Ascending aorta (tissue), 2 donors: ENCODE measurements at places on chromosomes 2 and 18. TPM values are rescaled to one million over a fixed set of nuclear protein-coding genes. Genes with fewer than 3 reads are reported as not detected.

DNA sequence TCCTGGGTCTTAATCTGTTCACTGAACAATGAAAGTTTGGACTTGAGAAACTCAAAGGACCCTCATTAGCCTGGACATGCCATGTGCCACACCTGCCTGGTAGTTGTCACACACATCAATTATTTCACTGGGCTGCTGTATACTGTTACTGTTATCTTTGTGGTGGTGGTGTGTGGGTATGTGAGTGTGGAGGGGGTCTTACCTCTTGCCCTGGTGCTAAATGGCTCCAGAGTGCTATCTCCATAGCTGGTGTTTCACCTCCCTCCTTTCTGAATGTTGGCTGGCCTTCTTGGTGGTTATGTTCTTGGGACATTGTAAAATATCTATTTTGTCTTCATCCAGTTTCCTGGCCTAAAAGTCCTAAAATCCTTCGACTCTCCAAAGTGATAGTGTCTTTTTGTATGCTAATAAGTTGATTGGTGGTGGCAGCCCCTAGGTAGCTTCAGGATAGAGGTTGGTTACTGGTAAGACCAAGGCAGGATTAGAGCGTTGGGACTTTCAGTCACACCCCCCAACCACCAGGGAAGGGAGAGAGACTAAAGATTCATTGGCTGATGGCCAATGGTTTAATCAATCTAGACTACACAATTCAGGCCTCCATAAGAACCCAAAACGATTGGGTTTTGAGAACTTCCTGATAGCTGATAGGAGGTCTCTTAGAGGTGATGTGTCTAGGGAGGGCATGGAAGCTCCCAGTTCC, 328.1 kb downstream of the MYCN start:
- H3K36me3 ChIP-seq, result no peaks in the 10 kb centered on the region
- H3K4me1 ChIP-seq, result no peaks in the 10 kb centered on the region
- H3K27ac ChIP-seq, result no peak overlapping the region
- no peaks in the 10 kb centered on the region for H3K27me3 ChIP-seq
- no peak overlapping the region for H3K4me3 ChIP-seq

DNA sequence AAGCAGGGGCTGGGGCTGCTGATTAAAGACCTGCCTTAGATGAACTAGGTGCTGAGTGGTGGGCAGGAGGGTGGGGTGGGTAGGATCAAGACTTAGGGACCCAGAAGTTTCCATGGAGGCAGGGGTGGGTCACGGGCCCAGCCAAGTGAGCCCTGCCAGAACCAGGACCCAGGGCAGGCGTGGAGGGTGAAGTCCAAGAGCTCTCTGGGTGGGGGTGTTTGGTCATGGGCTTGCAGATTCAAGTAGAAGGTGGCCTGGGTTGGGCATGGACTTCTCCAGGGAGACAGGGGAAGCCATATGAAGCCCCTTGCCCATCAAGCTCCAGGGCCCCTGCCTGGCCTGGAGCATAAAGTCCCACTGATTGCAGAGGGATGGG, 168.8 kb downstream of the SMAD7 start:
- H3K27me3 ChIP-seq, result no peaks in the 10 kb centered on the region
- no peaks in the 10 kb centered on the region for H3K36me3 ChIP-seq
- DNase-seq, result no peak

DNA sequence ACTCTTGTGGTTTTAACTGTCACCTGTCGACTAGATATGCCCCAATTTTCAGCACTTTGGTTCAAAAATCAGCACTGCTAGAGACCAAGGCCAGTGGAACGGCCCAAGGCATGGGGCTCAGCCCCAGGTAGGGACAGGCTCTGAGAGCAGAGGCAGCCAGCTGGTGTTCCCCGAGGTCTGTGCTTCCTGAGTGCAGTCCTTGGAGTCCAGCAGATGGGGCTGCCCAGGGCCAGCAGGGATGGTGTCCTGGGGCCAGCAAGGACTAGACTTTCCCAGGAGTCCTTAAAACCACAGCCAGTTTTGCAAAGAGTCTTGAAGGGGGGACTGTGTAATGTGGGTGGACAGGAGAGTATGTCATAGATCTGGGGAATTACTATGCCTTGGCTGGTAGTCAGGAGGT, 56.3 kb downstream of the POMC start:
- no peaks in the 10 kb centered on the region for H3K4me1 ChIP-seq
- no peak overlapping the region for H3K27ac ChIP-seq
- no peaks in the 10 kb centered on the region for H3K27me3 ChIP-seq
- H3K36me3 ChIP-seq, result no peaks in the 10 kb centered on the region
- DNase-seq, result no peak

- H3K36me3 ChIP-seq, result peaks cover 16% of the 10 kb centered on the region
- H3K4me3 ChIP-seq, result peak overlapping the region; percentile 61
- peaks cover 18% of the 10 kb centered on the region for H3K4me1 ChIP-seq
- no peaks in the 10 kb centered on the region for H3K27me3 ChIP-seq
- H3K27ac ChIP-seq, result peak overlapping the region; percentile 96
These were observed 17.6 kb upstream of the ADI1 start for GRCh38 chr2:3536682-3537632.

GRCh38 chr2:172211512-172211911, 108.8 kb upstream of the DLX2 start:
- no peaks in the 10 kb centered on the region for H3K27me3 ChIP-seq
- H3K27ac ChIP-seq, result no peak overlapping the region
- H3K36me3 ChIP-seq, result no peaks in the 10 kb centered on the region
- H3K4me1 ChIP-seq, result no peaks in the 10 kb centered on the region
- no peak overlapping the region for H3K4me3 ChIP-seq

- no peaks in the 10 kb centered on the region for H3K4me1 ChIP-seq
- DNase-seq, result no peak
- H3K27ac ChIP-seq, result no peak overlapping the region
- H3K36me3 ChIP-seq, result no peaks in the 10 kb centered on the region
- H3K4me3 ChIP-seq, result no peak overlapping the region
- H3K27me3 ChIP-seq, result no peaks in the 10 kb centered on the region
These were observed 133.5 kb downstream of the TMEM182 start for GRCh38 chr2:102895376-102895775.

DNA sequence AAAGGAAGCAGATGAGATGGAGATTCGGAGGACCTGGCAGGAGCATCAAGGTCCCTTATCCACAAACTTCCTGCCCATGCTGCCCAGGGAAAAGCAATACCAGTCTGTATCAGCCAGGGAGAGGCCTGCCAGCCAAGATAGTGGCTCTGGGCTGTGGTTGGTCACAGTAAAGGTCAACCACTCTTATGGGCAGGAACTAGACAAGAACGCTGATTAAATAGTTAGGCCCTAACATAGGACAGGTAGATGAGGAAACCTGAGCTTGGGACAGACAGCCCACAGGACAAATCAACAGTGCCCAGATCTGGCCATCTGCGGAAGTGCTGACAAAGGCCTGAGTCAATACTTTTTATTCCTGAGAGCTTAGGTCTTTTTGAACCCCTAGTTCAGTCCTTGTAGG, 10.7 kb downstream of the PSTPIP2 start:
- no peaks in the 10 kb centered on the region for H3K36me3 ChIP-seq
- H3K27me3 ChIP-seq, result no peaks in the 10 kb centered on the region
- no peak overlapping the region for H3K27ac ChIP-seq
- DNase-seq, result no peak

GRCh38 chr2:178115271-178115670, 3.0 kb downstream of the RBM45 start:
- peaks cover 6% of the 10 kb centered on the region for H3K4me1 ChIP-seq
- no peak overlapping the region for H3K27ac ChIP-seq
- H3K36me3 ChIP-seq, result no peaks in the 10 kb centered on the region
- no peak for DNase-seq
- H3K4me3 ChIP-seq, result no peak overlapping the region

DNA sequence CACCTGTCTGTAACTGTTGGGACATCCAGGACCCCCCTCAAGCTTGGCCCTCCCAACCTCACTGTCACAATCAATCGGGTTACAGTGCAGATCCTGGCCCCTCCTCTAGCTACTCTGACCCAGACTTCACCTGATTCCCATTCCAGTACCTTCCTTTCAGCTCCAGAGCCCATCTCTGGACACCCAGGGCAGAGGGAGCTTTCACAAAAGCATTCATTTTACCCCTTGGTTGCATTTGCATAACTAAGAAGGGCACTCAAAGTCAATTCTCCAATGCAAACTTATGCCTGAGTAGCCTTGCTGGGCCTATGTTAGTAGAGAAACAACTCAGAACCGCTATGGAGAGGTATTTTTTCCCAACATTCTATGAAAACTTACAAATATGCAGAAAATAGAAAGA, 7.4 kb downstream of the ZAP70 start:
- no peak overlapping the region for H3K27ac ChIP-seq
- no peaks in the 10 kb centered on the region for H3K4me1 ChIP-seq
- no peak for DNase-seq
- no peaks in the 10 kb centered on the region for H3K36me3 ChIP-seq

DNA sequence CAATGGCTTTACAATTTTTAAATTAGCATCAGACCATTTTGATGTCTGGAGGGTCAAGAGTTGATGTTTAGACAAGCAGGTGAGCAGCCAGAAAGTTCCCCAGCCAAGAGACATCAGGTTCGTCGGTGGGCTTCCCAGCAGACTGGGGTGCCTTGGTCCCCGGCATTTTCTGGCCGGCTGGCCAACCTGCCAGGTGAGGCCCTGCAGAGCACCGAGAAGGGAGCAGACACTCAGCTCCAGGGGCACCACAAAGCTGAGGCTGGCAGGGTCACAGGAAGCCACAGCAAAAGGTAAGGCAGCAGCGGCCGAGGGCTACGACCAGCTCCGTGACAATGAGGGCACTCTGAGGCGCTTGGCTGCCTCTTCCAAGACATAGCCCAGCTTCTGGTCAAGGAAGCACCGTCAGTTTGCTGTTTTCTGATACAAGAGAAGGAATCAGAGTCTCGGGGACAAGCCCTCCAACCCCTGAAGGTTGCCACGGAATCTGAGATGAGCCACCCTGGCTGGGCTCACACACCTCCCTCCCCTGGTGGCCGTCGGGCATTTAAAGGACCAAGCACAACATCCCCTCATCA, 229.0 kb downstream of the MGAT5 start:
- H3K27ac ChIP-seq, result no peak overlapping the region
- no peak for DNase-seq
- no peaks in the 10 kb centered on the region for H3K36me3 ChIP-seq
- H3K4me1 ChIP-seq, result no peaks in the 10 kb centered on the region
- H3K27me3 ChIP-seq, result no peaks in the 10 kb centered on the region

DNA sequence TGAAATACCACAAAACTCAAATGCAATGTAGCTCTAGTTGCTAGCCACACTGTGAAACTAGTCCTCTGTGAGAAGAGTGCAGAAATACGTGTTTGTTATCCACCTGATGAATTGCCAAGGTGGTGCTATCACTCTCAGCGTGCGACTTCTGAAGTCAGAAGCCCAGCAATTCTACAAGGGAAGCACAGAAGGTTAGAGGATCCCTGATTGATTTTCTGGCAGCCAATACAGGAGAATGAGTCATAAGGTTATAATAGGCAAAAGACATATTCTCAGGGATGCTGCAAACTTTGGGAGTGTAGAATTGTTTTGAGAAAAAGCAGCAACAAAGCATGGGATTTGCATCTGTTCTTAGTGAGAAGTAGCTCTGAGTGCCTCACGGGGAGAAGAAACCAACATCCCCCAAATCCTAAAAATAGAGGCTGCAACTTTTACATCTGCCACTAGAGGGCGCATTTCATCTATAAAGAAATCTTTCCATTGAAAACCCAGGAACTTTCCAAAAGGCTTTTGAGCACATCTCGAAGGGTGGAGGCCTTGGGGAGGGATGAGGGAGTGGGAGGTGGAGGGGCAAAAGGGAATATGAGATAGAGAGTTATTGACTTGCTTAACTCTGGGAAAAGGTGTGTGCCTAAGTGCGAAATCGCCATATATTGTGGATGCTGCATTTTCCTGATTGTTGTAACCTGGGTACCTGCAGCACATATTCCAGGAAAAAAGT, 78.0 kb downstream of the TMEM182 start:
- H3K27ac ChIP-seq, result no peak overlapping the region
- H3K4me3 ChIP-seq, result no peak overlapping the region
- no peaks in the 10 kb centered on the region for H3K27me3 ChIP-seq
- no peaks in the 10 kb centered on the region for H3K36me3 ChIP-seq

DNA sequence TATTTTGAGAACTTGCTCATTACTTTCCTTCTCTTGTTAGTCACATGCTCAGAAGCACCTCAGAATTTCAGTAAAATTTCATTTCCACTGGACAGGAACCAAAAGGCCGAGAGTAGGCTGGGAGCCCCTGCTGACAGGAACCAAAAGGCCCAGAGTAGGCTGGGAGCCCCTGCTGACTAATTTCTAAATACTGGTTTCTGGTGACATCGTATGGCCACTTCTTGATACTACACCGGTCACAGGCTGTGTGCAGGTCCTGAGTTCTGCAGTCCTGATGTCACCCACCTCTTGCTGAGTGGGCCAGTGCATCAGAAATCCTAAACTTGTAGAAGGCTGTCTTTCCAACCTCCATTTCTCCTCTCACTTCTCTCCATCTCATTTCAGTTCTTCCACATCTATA, 17.7 kb upstream of the EN1 start:
- no peak overlapping the region for H3K27ac ChIP-seq
- H3K4me1 ChIP-seq, result no peaks in the 10 kb centered on the region
- no peak overlapping the region for H3K4me3 ChIP-seq
- no peaks in the 10 kb centered on the region for H3K27me3 ChIP-seq

DNA sequence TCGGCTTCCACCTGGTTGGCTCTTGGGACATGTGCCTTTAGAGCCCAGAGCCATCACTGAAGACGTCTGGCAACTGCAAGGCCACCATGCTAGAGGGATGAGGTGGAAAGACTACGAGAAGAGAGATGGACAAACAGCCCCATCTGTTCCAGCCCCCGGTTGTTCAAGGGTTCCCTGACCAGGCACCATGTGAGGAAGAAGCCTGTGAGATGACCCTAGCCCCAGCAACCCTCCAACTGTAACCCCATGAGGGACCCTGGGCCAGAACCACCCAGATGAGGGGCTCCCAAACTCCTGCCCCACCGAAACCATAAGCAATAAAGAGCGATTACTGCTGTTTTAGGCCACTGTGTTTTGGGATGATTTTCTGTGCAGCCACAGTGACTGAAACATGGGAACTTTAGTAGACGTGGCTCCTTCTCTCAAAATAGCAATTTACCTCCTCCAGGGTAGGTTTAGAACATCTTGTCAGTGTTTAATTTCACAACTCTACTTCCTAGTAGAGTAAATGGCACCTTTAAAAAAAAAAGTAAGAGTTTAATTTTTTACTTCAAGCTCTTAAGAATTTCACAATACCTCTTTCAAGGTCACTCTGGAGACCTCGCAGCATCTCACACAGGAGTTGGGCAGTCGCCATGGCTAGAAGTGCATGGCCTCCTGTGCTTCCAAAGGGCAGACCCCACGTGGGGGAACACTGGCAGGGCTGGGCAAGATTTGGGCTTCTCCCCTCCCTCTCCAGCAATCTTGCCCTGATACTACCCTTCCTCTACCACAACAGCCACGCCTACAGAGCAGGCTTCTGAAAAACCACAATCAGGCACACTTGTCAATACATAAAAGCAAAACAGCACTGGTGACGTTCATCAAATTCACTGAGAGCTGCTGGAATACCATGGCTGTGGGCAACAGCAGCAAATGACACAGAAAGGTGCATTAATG, 48.8 kb downstream of the TMEM163 start:
- H3K27ac ChIP-seq, result no peak overlapping the region
- H3K4me1 ChIP-seq, result no peaks in the 10 kb centered on the region

- no peaks in the 10 kb centered on the region for H3K36me3 ChIP-seq
- no peak for DNase-seq
- no peak overlapping the region for H3K4me3 ChIP-seq
- H3K27me3 ChIP-seq, result no peaks in the 10 kb centered on the region
- H3K27ac ChIP-seq, result no peak overlapping the region
These were observed 60.6 kb downstream of the CCNT2 start for GRCh38 chr2:134979221-134979620.

GRCh38 chr18:3466872-3467271, 16.9 kb downstream of the TGIF1 start:
- H3K4me1 ChIP-seq, result no peaks in the 10 kb centered on the region
- H3K4me3 ChIP-seq, result no peak overlapping the region
- no peak for DNase-seq
- H3K36me3 ChIP-seq, result no peaks in the 10 kb centered on the region
- H3K27me3 ChIP-seq, result no peaks in the 10 kb centered on the region

Gene ALLC
- not detected for total RNA-seq

Gene RGPD8
- 8.2 TPM for total RNA-seq

Gene CNDP1
- not detected for total RNA-seq

Gene SERPINB13
- not detected for total RNA-seq

Gene FASTKD1
- total RNA-seq, result 5.5 TPM
